GM20000 (cell line): ENCODE measurements at places on chromosomes 1 and 21.

DNA sequence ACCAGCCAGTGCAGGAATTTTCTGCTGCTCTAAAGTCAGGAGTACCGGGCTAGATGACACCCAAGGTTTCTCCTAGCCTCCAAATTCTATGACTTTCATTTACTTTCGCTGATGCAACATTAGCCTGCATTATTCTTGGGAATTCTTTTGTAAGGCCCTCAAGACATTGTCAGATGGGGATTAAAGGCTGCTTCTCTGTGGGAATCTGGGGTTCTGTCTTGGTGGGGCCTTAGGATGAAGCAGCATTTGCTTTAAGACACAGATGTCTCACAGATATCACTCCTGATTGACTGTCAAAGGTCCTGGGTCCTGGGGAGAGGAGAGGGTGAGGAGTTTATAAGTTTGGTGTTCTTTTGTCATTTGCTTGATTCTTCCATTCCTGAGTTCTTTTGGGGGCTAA, 11.6 kb downstream of the PKP1 start:
- DNase-seq = no peak

DNA sequence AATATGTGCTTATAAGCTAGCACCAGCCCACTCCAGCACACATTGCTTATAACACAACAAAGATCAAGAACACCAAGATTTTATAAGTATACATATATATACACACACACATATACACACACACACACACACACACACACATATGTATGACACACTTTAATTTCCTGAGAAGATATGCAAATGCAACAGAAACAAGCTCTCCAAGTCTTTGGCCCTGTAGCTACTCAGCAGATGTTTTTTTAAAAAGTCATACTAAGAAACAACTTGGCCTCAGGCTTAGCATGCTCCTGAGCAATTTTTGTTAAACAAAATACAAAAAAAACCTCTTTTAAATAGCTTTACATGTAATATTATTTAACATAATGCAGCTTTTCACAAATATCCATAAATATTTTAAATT, 11.1 kb downstream of the TNFSF18 start:
- DNase-seq = no peak

DNA sequence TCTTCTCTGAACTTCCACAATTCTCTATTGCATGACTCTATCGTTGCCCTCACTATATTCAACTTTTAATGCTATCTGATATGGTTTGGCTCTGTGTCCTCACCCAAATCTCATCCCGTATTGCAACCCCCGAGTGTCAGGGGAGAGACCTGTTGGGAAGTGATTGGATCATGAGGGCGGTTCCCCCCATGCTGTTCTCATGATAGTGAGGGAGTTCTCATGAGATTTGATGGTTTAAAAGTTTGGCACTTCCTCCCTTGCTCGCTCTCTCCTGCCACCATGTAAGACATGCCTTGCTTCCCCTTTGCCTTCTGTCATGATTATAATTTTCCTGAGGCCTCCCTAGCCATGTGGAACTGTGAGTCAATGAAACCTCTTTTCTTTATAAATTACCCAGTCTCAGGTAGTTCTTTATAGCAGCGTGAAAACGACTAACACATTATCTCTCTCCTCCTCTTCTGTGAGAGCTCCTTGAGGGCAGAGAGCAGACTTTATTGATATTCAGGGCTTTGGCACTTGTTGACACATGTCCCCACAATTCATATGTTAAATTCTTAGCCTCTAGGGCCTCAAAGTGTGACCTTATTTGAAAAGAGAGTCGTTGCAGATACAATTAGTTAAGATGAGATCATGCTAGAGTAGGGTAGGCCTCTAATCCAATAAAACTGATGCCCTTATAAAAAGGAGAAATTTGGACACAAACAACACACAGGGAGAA, 52.1 kb downstream of the ADCY10 start:
- DNase-seq = no peak

DNA sequence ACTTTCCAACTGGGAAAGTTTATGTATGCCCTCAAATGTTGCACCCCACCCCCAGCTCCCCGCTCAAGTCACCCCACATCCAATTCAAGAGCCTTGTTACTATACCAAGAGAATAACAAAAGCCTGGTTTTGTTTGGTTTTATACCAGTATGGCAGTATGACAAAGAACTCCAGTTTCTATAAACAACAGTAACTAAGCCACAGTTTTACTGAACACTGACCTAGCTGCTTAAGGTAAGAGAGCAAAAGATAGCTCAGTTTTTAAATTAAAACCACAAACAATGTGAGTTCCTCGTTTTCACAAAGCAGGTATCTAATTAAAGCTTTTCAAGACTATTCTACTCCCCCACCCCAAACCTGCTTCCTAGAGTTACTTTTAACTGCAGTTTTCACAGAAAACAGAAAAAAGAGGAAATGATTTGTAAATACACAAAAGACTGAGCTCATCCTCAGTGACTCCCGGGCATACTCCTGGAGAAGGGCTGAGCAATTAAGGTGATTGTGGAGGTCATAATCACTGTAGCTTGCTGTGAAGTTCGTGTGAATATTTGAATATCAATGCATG, 59.3 kb upstream of the LHX8 start:
- DNase-seq = no peak

GRCh38 chr1:30957560-30958222, 49.1 kb upstream of the SDC3 start:
- no peak for DNase-seq

GRCh38 chr1:208778417-208778816, 534.2 kb upstream of the PLXNA2 start:
- no peak for DNase-seq

GRCh38 chr1:30757352-30758120, at the start of gene LAPTM5:
Gene LAPTM5, minus strand, starts transcription at chr1:30757774. Its CDS starts 29 bp downstream, at chr1:30757745.
- DNase-seq = no peak

- no peak for DNase-seq
These were observed 34.4 kb downstream of the CAPZB start for GRCh38 chr1:19450811-19451515.

DNA sequence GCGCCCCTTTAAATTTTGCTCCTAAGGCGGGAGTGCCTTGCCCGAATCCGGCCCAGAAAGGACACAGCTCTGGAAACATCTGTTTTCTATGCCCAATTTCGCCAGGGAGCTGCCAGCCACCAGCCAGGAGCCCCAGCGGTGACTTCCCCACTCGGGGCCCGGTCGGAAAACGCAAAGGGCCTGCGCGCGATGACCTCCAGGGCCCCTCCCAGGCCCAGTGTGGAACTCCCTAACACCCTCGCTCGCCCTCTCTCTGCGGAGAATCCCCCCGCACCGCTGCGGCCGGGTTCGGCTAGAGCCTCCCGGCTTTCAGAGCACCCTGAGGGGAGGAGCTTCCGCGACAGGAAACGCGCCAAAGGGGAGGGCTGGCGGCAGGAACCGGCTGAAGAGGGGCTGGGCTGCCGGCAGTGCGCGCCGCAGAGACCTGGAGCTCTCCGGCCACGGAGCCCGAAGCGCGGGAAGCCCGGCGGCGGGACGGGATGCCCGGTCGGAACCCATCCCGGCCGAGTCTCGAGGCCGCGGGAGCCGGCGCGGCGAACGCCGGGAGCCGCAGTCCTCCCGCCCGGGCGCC, 505 bp downstream of the CLSPN start:
- DNase-seq = peak; percentile 93

- no peak for DNase-seq
These were observed 1252.1 kb downstream of the NCAM2 start for GRCh38 chr21:22250355-22250754.

- no peak for DNase-seq
These were observed 71.7 kb upstream of the GUCA2B start for GRCh38 chr1:42081475-42081874.

DNA sequence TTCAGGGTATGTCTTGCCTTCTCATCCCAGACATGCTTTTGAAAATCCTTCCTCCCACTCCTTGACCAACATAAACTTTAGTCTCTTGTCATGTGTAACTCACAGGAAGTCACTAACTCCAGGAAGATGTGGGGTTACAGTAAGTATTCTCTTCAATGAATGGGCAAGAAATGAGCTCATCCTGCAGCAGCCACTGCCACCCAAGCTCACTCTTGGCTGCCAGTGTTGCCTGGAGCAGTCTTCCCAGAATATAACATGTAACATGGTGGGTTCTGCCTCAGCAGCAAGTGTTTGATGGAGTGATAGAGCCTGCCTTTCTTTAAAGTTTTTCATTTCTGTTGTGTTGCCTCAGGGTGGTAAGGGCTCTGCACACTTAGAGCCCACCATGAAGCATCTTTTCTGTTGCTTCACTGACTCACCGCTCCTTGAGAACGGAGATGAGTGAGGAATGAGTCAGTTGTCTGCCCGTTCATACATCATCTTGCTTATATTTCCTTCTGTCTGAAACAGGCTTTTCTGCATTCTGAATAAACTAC, 187.0 kb downstream of the TPR start:
- no peak for DNase-seq

- no peak for DNase-seq
These were observed 405.1 kb downstream of the VAV3 start for GRCh38 chr1:107559881-107560280.

- DNase-seq = no peak
These were observed 19.5 kb downstream of the JAM2 start for GRCh38 chr21:25658427-25659035.

DNA sequence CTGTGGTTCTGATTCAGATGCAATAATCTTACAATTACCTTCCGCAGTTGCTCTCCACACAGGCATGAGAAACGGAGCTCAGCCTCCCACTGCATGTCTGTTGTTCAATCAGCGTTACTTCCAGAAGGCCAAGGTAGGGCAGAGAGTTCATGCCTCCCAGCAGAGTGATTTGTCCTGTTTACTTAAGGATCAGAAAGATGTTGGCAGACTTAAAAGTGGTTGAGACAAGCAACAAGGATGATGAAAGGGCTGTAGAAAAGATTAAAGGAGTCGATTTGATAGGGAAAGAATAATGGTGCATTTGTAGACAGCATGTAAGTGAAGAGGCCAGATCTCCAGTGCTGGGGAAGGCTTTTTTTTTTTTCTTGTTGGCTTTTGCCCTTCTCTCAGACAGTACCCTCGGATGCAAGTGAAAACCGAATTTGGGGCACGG, 26.6 kb downstream of the ARMH1 start:
- no peak for DNase-seq

- no peak for DNase-seq
These were observed 59.0 kb upstream of the IPO9 start for GRCh38 chr1:201769966-201770365.

DNA sequence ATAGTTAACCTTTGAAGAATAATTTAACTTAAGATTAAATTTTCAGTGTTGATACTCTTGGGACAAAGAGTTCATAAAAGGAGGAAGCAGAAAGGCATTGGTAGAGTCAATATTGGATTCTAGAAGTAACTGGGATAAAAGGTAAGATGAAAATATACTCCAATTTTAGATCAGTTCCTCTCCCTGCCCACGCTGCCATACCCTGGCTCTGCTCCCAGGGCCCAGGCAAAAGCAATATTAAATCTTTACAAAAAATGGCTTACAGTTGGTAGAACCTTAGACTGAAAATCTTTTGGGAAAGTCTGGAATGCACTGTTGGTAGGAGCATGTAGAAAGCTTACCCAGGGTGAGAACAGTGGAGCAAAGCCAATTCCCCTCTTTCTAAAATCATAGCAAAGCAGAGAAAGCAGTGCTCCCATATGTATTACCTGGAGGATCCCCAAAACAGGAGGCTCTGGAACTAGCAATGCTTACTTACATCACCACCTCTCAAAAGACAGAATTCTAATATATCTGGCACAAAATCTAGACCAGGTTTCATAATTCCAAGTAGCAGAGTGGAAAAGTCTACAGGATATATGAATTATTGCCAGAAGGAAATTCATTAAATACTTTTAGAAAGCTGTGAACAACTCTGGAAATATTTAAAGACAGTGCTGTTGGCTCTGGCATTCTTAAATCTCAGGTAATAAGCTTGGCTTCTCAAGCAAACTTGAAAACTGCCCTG, 24.5 kb downstream of the KIAA0319L start:
- no peak for DNase-seq

DNA sequence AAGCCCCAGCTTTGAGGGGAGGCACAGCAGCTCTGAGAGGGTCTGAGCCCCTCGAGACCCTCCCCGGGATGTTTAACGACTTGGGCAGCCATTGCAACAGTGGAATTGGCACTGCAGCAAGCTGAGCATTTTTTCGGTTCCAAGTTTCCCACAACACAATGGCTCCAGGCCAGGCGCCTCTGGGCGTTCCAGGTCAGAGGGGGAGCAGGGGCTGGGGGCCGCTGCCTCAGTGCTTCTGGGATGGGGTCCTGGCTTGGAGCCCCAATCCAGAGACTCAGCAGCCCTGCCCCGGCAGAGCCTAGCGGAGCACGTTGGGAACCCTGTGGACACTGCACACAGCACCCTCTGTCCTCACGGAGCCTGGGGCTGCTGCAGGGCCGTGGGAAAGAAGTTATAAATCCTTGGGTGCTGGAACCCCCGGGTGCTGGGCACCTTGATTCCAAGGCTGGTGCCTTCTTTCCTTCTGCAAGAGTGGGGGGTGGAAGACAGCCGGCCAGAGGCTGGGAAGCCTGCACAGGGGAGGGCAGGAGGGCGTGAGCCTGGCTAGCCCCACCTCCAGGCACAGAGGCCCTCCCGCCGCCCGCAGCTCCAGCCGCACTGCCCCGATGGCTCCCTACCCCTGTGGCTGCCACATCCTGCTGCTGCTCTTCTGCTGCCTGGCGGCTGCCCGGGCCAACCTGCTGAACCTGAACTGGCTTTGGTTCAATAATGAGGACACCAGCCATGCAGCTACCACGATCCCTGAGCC, 50.1 kb downstream of the COL18A1 start:
- DNase-seq = no peak

DNA sequence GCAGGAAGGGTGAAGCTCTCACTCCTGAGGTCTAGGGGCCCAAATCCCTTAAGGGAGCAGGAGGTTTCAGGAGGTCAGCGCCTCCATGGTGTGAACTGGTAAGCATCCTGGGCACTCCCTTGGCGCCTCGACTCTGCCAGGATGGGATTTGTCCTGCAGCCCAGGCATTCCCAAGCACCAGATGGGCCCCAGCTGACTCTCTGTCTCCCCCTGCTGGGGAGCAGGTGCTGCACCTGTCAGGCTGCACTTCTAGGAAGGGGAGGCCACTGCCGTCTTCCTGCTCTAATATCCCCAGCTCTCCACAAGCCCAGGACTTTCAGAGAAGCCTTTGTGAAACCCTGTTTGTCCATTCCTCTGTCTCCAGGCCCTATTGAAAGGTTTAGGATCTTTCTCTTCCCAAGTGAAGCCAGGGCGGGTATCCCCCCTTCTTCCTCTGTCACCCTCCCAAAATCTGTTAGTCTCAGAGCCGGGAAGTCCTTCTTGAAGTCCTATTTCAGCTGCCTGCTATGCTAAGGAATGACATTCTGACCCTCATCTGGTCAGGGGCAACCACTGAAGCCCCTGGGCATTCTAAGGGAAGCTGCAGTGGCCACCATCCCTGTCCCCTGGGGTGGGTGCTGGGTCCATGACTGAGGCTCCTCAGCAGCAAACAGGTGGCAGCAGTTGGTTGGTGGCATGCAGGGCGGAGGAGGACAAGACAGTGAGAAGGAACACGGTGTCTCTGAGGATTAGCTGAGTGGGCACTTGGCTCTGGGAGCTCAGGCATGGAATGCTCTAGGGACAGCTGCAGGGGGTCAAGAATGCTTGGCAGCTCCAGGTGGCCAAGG, 3.2 kb downstream of the MYBPH start:
- peak; percentile 81 for DNase-seq
